Activated naive CD8-positive, alpha-beta T cell treated with anti-CD3 and anti-CD28 coated beads, Interleukin-2, amount 10 ng/mL, durations not matched to agents 7 days and 5 days (primary cell): ENCODE measurements at places on chromosomes 4 and X.

DNA sequence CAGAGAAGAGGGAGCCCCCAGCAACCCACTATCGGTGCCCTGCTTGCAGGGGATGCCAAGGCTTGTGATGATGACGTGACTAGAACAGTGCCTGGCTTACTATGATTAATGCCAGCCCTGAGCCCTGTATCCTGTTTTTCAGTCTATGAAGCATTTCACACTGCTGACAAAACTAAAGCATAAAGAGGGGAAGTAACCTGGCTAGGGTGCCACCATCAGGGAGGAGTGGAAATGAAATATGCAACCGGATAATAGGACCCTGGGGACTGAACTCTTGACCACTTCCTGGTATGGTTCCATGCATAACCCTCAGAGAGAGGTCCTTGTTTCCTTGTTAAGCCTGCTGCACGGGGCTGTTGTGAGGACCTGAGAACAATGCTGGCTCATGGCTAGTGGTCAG is 50.3 kb downstream of the MED28 start:
- peaks cover 7% of the 10 kb centered on the region for H3K4me1 ChIP-seq
- no peaks in the 10 kb centered on the region for H3K36me3 ChIP-seq
- DNase-seq: no peak
- peaks cover 2% of the 10 kb centered on the region for H3K27me3 ChIP-seq
- H3K4me3 ChIP-seq: no peak overlapping the region
- H3K27ac ChIP-seq: no peak overlapping the region

DNA sequence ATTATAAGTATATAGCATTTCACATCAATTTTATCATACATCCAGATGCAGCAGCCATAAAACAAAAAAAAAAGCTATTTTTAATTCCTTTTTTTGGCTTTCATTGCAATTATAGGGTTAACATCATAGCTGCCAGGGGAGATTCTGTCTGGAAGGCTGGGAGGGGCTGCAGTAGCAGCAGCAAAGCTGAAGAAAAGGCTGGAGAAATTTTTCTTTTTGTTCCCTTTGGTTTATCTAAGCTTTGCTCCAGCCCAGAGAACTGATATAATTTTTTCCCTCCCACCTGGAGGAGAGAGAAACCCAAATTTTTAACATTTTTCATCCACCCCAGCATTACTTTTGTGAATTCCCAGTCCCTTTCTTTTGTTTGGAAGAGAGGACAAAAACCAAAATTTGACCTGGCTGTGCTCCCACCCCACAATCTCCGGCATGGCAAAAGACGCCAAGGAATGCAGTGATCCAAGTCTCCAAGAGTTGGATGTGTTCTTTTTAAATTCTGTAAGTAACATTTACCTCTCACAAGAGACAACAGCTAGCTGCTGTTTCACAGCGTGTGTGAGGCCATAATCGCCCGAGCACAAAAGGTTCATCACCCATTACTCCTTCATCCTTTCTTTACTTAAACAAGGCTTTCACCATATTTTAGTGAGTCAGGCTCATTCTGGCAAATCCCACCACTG is 25.1 kb upstream of the FAM156A start:
- no peaks in the 10 kb centered on the region for H3K4me1 ChIP-seq
- H3K27ac ChIP-seq: no peak overlapping the region

- DNase-seq: no peak
- H3K4me1 ChIP-seq: no peaks in the 10 kb centered on the region
- H3K27me3 ChIP-seq: peaks cover 7% of the 10 kb centered on the region
- H3K27ac ChIP-seq: no peak overlapping the region
- no peaks in the 10 kb centered on the region for H3K36me3 ChIP-seq
- no peak overlapping the region for H3K4me3 ChIP-seq
Observed at GRCh38 chr4:113288696-113289095, 239.2 kb downstream of the ANK2 start.

DNA sequence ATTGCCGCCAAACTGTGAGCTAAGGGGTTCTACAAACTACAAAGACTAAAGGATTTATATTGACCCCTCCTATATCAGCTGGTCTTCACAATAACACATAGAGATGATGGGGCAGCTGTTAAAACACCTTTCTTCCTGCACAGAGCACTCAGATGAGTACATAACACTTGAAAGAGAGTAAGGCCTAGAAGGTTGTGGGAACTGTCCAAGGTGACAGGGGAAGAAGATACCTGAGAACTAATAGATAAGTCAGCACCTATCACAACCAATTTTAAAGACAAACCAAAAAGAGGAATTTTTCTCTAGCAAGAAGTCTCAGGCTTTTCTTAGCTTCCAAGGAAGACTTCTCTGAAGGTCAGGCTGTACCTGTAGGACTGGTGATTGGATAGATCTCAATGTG is 19.1 kb upstream of the CXCL6 start:
- H3K27ac ChIP-seq: no peak overlapping the region
- H3K4me1 ChIP-seq: no peaks in the 10 kb centered on the region
- no peaks in the 10 kb centered on the region for H3K27me3 ChIP-seq
- no peak for DNase-seq
- no peak overlapping the region for H3K4me3 ChIP-seq
- no peaks in the 10 kb centered on the region for H3K36me3 ChIP-seq

DNA sequence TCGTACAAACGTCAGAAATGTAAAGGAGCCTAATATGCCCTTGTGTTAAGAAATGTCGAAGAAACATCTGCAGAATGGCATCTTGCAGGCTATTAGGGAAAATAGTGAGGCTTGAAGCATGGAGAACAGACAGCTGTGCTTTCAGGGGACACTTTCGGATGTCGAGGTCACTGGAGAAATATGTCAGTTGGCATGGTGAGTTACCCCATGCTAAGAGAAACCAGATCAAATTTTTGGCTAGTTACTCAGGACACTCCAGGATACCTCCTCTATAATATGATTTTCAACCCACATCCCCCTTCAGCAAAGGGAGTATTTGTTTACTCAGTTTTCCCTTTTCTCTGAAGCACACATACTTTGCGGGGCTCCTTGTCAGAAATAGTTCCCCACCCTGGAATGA is 171.4 kb downstream of the GPC3 start:
- no peaks in the 10 kb centered on the region for H3K27me3 ChIP-seq
- no peaks in the 10 kb centered on the region for H3K36me3 ChIP-seq
- H3K27ac ChIP-seq: no peak overlapping the region

DNA sequence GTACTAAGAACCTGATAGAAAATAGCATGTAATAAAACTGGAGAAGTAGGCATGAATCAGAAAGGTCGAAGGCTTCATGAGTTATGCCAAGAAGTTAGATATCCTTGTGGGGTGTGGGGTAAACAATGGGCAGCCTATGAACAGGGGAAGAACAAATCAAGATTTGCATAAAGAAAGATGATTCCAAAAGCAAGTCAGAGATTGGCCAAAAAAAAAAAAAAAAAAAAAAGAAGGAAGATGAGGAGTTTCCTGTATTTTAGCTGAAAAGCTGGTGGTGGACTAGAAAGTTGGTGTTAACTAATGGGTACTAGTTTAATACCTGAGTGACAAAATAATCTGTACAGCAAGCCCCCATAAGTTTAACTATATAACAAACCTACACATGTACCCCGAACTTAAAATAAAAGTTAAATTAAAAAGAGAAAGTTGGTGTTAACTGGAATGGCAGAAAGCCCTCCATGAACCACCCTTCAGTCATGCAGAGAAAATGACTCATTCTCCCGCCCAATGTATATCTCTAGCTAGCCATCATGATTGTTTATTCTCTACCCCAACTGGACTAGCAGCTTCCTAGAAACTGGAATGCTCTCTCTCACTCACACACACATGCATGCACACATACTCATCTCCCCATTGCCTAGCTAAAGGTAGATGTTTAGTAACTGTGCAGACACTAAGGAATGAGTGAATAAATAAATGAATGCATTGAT is 41.7 kb downstream of the ATP11C start:
- peaks cover 5% of the 10 kb centered on the region for H3K36me3 ChIP-seq
- DNase-seq: no peak
- H3K4me1 ChIP-seq: peaks cover 3% of the 10 kb centered on the region
- H3K27ac ChIP-seq: no peak overlapping the region
- no peak overlapping the region for H3K4me3 ChIP-seq
- no peaks in the 10 kb centered on the region for H3K27me3 ChIP-seq

DNA sequence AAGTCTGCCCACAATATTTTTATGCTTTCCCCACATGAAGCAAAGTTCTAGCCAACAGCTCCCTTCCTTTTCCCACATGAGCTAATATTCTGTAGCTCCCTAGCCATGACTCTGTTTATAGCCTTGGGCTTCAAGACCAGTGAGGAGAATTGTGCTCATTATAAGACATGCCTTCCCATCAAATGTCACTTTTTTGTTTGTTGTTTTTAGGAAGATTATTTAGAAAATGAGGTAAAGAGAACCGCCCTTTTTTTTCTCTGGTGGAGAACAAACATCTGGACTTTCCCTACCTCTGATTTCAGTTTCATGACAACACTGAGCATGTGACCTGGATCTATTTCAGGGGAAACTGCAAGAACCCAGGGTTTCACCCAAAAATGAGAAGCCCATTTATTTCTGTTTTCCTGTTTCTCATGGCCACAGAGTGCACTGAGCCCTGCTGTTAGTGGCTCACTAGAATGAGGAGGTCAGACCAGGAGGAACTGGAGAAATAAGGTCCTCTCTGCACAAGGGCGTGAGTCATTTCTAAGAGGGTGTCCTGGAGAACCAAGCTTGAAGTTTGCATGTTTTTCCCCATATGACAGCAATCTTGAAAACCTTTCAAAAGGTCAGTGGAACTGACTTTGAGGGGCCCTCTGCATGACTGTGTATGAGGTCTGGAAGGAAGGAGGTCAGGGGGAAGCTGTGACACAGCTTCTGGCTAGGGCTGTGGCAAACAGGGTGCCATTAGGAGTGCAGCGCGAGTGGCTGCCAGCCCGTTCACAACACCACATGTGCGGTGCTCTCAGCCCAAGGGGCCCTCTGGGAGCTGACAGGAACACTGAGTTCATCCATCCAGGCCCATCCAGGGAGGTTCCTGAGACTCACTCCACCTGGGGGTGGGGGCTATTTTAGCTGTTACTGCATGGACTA is 55.2 kb downstream of the CHST7 start:
- DNase-seq: no peak
- H3K27me3 ChIP-seq: no peaks in the 10 kb centered on the region
- peak overlapping the region; percentile 16 for H3K27ac ChIP-seq

DNA sequence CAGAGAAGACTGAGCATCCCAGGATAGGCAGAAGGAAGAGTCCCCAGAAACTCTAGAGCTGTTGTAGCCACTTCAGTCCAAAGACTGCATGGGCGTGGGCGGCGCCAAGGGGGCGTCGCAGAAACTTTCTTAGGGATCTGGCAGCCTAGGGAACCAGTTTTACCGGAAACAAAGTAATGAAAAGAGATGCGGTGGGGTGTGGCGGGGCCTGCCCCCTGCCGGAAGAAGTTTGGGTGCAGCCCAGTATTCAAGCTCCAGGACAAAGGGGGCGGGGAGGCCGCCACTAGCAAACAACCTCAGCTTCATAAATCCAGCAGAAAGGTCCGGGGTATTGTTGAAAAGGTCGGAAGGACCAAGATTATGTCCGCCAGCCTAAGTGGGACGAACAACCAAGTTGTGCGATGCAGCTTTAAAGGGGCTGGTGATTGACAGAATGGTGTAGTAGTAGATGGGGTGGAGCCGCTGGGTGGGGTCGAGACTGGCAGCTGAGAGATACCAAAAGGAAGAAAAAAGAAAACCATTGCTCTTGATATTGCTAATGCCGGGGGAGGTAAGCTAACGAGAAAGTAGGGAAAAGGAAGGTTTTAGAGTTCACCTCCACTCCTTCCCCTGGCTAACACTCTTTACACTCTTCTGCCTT is 190.5 kb downstream of the RRAGB start:
- H3K27ac ChIP-seq: peak overlapping the region; percentile 85
- H3K27me3 ChIP-seq: no peaks in the 10 kb centered on the region
- peaks cover 1% of the 10 kb centered on the region for H3K36me3 ChIP-seq
- peak; percentile 72 for DNase-seq
- H3K4me3 ChIP-seq: peak overlapping the region; percentile 85
